AML-193 (cell line): ENCODE measurements at places on chromosomes 7 and 10.

DNA sequence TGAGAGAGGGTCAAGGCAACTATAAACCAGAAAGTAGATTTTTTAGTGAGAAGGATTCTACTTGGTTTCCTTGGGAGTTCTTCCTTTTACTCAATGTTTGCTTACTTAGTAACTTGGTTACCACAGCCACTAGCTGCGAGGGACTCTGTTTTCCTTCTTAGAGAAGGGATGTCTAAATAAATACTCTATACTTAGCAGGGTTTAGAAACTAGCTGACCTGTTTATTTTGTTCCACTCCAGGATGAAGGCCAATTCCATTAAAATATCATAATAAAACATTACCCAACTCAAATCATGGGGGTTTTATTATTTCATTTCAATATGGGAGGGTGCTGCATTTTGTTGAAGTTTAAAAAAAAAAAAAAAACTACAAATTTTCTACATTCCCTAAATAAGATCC is 87.3 kb downstream of the PPP1R3A start:
- no peak for DNase-seq

- DNase-seq: no peak
Observed at GRCh38 chr10:116802474-116802873, 46.8 kb upstream of the ENO4 start.

- no peak for DNase-seq
Observed at GRCh38 chr7:128010391-128011127, 20.7 kb downstream of the LRRC4 start.

- DNase-seq: no peak
Observed at GRCh38 chr7:2175091-2175490, 57.7 kb downstream of the MAD1L1 start.

DNA sequence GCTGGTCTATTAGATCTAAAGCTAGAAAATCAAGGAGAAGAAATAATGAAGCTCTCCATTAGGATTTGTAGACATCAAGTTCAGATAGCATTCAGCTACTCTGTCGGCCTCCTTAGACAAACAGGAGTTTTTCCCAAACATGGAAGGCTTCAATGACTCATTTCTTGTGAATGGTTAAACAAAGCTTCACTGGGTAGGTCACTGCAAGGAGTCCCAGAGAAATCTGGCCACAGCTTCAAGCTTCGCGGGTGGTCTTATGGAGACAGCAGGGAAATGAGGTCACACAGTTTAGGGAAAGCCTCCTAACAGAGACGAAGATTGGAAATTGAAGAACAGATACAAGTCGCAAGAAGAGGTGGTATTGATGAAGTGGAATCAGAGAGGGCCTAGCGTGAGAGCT is 22.6 kb upstream of the LRRC72 start:
- no peak for DNase-seq

- DNase-seq: no peak
Observed at GRCh38 chr7:113639221-113639620, 279.6 kb downstream of the PPP1R3A start.

DNA sequence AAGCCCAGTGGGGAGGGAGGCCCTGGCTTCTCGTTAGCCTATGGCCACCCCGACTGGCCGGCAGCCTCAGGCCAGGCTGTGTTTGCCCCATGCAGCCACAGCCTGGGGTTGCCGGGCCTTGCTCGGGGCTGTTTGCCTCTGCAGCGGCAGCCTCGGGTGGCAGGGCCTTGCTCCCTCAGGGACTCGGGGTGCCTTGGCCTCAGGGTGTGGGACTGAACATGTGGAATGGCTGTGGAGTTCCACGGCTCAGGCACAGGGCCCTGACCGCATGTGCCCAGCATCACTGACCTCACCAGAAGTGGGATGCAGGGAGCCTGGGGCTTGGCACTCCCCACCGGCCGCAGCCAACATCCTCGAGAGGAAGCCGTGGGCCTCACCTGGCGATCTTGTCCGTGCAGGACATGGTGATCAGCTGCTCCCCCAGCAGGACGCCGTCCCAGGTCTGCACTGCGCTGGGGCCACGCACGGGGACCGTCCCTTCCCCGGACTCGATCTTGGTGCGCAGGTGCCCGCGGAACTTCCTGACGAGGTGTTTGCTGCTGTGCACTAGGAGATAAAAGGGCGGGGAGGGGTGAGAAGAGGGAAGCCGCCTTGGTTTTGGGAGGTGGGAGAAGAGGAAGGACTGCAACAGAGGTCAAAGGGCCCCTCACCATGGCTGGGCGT is 160.5 kb downstream of the WDR37 start:
- DNase-seq: no peak

GRCh38 chr10:63555330-63555729 is 34.1 kb downstream of the REEP3 start:
- DNase-seq: no peak

GRCh38 chr7:7236041-7236440 is 53.7 kb downstream of the C1GALT1 start:
- DNase-seq: no peak

- DNase-seq: no peak
Observed at GRCh38 chr10:51377932-51378599, 303.8 kb downstream of the PRKG1 start.

GRCh38 chr7:95951997-95952795 is 179.8 kb downstream of the DYNC1I1 start:
- DNase-seq: no peak

DNA sequence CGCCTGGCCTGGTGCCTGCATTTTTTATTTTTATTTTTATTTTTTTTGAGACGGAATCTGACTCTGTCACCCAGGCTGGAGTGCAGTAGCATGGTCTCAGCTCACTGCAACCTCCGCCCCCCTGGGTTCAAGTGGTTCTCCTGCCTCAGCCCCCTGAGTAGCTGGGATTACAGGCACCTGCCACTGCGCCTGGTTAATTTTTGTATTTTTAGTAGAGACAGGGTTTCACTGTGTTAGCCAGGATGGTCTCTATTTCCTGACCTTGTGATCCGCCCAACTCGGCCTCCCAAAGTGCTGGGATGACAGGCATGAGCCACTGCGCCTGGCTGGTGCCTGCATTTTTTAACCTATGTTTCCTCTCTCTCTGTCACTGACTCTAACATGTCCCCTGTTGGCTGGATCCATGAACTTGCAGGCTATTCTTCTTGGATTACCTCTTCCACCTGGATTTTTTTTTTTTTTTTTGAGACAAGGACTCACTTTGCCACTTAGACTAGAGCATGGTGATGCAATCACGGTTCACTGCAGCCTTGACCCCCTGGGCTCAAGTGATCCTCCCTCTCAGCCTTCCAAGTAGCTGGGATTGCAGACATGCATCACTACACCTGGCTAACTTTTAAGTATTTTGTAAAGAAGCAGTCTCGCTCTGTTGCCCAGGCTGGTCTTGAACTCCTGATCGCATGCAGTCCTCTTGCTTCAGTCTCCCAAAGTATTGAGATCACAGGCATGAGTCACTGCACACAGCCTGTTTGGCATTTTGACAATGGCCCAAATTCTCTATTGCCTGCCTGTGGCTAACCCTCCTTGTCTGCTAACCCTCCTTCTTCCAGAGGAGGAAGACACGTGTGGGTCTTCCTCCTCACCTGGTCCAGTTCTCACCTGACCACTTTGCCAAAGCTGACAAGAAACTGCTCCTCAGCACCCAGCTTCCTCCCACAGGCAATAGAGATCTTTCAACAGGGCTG is 23.0 kb upstream of the PRPF18 start:
- no peak for DNase-seq

- no peak for DNase-seq
Observed at GRCh38 chr10:50404021-50404773, 152.9 kb upstream of the ASAH2 start.

- DNase-seq: no peak
Observed at GRCh38 chr10:63583909-63584724, 62.9 kb downstream of the REEP3 start.

DNA sequence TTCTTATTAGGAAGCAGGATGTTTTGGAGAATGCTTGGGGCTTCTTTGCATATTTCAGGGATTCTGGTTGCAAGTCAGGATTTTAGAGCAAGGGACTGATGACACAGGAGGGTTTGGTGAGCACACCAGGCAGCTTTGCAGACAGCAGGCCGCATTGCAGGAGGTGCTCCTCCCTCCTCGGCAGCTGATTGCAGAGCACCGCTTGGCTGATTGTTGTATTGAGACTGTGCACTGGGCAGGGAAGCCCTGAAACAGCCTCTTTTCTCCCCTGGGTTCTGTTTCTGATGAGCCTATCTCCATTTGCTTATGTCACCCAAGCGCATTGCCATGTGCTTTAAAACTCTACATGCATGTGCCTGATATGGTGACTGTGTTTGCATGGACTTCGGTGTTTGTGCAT is 769.6 kb downstream of the GRID1 start:
- no peak for DNase-seq

- peak; percentile 94 for DNase-seq
Observed at GRCh38 chr7:128108641-128109423, 77.6 kb upstream of the LRRC4 start.

DNA sequence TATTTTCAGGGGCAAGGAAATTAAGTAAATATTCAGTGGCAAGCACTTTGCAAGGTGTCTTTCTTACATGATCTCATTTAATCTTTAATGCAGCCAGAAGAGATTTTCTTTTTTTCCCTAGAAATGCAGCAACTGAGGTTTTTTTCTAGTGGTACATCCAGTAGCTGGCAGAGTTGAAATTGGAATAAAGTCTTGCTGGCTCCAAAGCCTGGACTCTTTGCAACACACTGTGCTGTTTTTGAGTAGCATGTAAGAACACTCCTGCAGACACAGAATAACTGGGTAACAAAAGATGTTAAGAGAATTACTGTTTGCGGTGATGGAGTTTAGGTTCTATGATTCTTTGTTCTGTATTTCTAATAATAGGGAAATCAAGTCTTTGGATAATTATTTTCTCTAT is 123.6 kb downstream of the PON1 start:
- DNase-seq: no peak

- DNase-seq: no peak
Observed at GRCh38 chr7:129055294-129055816, 444 bp upstream of the TNPO3 start.

DNA sequence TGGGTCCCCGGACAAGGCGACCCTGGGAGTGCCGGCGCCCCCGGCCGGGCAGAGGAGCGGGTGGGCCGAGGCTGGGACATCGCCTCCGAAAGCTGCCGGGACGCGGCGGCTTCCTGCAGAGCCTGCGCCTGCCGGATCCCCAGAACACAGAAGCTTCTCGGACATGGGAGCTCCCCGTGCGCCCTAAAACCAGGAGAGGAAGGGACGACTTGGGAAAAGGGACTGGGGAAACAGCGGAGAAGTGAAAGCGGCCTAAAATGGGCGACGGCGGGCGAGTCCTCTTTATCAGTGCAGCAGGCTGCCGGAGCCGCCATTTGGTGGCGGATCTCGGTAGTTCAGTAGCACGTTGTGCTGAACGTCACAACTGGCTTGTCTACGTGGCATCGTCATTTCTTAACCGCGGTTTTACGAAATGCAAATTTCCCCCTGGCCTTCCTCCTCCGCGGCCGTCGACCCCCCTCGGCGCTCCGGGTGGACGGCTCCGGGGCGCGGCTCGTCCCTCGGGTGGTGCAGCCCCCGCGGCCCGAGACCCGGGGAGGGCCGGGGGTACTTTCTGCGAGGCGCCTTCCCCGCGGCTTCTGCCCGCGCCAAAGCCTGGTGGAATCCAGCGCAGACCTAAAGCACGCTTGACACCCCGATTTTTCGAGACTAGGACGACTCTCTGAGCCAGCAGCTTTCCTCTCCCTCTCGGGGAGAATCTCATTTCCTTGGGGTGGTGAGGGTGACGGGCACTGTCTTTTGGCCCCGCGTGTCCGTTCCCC is 9.9 kb upstream of the SPAG6 start:
- no peak for DNase-seq

DNA sequence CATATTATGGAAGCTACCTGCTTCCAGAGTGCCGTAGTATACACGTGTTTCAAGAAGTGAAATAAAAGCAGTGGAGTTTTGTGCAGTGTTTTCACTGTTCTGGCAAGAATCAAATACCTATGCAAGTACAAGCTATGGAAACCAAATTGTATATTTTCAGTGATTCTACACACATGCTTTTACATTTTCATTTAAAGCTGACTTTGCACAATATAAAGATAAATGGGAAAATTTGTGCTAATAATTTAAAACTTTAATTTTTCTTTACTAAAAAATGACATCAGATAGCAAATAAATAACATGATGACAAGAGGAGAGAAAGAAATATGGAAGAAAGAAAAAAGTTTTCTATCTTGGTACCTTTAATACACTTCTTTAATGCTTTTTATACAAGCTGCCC is 393.7 kb upstream of the NPVF start:
- DNase-seq: no peak

- no peak for DNase-seq
Observed at GRCh38 chr7:124603066-124603465, 162.5 kb downstream of the GPR37 start.

- no peak for DNase-seq
Observed at GRCh38 chr10:71493741-71494140, 97.0 kb downstream of the CDH23 start.

DNA sequence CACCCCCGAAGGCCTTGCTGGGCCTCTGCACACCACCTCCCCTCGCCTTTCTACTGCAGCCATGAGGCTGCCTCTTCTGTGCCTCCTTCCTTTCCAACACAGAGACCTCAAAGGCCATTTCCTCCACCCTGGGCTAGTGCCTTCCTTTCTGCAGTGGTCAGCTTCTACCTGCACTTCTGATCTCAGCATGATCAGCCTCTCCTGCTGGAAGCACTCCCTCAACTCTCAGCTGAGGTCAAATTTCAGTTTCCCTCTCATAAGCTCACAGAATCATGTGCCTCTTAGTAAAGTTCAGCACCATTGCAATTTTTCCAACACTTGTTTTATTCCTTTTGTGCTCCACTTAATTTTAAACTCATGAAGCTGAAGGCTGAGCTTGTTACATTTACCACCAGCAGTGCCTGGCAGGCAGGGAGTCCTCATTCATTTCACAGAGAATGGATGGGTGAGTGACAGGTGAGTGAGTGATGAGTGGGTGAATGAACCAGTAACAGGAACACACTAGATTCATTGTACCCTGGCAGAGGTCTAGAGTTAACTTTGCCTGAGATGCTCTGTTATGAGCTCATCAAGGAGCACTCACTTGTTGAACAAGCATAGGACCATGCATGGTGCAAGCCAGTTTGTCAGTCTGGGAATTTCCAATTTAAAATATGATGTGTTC is 124.0 kb upstream of the PRSS58 start:
- DNase-seq: no peak

DNA sequence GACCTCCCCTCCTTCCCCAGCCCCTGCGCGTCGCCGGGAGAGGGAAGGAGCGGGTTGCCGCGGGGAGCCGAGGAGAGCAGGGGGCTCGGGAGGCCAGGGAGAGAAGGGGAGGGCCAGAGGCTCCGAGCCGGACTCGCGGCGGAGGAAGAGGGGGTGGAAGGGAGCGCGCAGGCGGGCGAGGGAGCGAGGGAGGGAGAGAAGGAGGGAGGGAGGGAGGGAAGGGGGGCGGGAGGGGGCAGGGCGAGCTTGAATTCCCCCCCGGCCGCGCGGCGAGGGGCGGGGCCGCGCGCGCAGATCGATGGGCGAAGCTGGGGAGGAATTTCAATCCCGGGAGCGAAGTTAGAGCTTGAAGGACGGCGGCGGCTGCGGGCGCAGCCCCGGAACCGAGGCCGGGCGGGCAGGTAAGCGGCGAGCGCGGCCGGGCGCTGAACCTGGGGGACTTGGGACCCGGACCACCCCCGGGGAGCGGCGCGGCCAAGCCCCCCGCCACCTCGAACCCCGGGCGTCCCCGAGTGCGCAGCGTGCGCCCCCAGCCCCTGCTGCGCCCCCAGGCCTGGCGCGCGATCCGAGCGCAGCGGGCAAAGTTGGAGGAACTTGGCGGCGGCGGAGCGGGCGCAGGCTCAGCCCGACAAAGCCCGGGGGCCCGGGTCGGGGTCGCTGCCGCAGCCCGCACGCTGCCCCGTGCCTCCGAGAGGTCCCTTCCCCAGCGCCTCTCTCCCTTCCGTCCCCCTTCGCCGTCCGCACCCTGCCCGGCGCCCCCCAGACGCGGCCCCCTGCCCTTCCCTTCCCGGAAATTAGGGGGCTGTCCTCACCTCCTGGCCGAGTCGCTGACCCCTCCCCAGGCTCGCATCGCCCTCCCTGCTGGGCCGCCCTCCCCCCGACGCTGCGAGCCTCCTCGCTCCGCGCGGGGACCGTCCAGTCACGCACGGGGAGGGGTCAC is at the start of gene ELFN1:
ELFN1 (plus strand) TSS at position 324 of the 940 bp plus-strand sequence. CDS start 74,320 bp downstream, outside the sequence.
- DNase-seq: no peak
